GM12891 (cell line): ENCODE measurements at places on chromosomes 4 and X.

GRCh38 chr4:149031399-149031798, 589.2 kb upstream of the NR3C2 start:
- no peak for DNase-seq

GRCh38 chr4:78722320-78722719, 53.8 kb upstream of the BMP2K start:
- no peak for DNase-seq

- DNase-seq = no peak
Observed at GRCh38 chr4:99157478-99157935, 13.4 kb upstream of the ADH4 start.

- no peak for DNase-seq
Observed at GRCh38 chr4:2891294-2891693, 47.6 kb downstream of the ADD1 start.

DNA sequence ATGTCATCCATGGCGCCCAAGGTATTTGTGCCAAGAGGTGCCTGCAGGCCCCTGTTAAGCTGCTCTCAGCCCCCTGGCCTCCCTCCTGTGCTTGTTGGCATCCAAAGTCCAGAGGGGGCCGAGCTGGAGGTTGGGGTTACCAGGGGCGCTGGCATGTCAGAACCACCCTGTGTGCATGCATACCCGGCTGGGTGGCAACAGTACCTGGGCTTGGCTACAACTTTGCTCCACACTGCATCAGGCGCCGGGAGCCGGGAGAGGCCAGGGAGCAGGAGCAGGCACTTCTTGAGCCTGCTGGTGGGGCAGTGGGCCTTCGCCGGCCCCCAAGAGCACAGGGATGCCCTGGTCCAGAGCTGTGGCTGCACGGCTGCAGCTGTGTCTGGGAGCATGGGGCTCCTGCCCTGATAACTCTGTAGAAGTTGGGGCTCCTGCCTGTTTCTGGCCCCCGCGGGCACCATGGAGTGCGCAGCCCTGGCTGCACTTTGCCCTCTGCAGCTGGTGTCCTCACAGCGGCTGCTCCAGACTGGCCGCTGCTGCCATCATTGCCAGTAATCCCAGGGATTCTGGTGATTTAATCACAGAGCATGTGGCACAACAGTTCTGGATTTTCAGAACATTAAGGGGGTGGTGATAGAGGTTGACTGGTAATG, 130.3 kb downstream of the ARHGAP10 start:
- DNase-seq = no peak

DNA sequence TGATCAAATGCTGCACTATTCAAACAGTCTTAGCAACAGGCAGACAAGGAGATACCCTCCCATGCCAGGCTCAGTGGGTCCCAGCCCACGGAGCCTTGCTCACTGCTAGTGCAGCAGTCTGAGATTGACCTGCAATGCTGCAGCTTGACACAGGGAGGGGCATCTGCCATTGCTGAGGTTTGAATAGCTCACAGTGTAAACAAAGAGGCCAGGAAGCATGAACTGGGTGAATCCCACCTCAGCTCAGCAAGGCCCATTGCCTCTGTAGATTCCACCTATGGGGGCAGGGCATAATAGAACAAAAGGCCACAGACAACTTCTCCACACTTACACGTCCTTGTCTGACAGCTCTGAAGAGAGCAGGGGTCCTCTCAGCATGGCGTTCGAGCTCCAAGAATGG, 26.6 kb upstream of the ZXDB start:
- no peak for DNase-seq

GRCh38 chr4:108868606-108869227, 105.9 kb upstream of the ETNPPL start:
- no peak for DNase-seq

GRCh38 chr4:15809058-15809457, 30.9 kb downstream of the CD38 start:
- no peak for DNase-seq

GRCh38 chr4:150950657-150951288, 64.3 kb downstream of the LRBA start:
- no peak for DNase-seq

DNA sequence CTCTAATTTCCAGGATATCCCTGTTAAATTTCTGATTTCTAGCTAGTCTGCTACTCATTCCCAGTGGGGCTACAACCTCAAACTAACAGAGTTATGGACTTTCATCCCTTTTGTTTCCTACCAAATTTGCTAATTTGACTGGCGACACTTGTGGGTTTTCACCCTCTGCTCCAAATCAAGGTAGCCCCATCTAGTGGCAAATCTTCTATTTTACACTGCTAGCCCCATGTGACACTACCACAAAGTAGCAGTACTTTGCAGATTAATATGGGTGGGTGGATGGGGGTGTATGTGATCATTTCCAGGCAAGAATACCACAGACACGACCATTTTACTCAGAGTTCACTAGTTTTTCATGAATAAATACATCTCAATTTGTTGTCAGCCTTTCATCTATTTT, 150.3 kb downstream of the MSL3 start:
- DNase-seq = no peak

GRCh38 chr4:73055241-73055897, 14.1 kb downstream of the COX18 start:
- DNase-seq = no peak

GRCh38 chr4:99209671-99210070, 9.4 kb downstream of the ADH6 start:
- no peak for DNase-seq
